Fibroblast of upper back skin (primary cell): ENCODE measurements at places on chromosomes 16 and 17.
A peak's percentile ranks its signal among the peaks of the same experiment; 100 is the strongest.

DNA sequence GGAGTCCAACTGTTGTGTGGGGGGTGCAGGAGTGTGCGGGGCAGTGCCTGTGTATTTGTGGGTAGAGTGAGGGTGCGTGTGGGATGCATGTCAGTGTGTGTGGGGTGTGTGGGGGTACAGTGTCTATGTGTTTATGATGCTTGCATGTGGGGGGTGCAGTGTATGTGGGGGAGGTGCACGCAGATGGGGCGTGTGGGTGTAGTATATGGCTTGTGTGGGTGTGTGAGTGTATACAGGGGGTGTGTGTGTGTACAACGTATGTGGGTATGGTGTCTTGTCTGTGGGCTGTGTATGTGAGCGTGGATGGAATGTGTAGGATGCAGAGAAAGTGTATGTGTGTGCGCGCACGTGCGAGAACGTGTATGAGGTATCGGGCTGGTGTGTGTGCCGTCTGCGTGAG, 160.4 kb downstream of the ZFHX3 start:
- no peak for DNase-seq

DNA sequence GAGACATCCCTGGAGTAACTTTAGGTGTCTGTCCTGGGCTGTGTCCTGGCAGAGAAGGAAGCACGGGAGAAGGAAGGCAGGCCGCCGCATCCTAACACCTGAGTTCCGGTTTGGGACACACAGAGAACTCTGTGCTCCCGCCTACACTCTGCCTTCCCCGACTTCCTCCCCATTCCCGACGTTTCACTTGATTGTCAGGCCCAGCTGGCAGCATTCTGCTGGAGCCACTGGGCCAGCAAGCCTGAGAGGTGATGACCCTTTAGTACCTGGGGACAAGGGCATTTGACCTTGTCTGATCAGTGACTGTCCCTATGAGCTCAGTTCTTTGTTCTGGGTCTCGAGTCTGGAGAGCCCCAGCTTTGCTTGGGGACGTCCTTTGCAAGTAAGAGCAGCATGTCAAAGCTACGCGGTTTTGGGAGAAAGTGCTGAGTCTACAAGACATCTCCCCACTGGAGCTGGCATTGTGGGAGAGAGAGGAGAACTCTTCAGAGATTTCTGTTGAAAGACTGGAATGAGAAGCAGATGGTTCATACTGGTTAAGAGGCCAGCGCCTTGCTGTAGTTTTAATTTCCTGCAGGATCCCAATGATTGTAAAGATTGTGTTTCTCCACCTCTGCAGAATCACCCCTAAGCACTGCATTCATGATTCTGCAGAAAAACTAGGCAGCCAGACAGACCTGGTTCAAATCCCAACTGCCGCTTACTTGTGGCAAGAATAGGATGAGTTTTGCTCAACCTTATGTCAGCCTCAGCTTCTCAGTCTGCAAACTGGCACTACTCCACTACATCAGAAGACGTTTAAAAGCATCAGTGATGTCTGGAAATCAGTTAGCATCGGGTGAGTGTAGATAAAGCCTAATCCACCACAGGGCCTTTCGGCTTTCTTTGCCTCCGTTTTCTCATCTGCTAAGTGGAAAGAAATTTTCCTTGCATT, 20.6 kb downstream of the ABAT start:
- no peak for DNase-seq

DNA sequence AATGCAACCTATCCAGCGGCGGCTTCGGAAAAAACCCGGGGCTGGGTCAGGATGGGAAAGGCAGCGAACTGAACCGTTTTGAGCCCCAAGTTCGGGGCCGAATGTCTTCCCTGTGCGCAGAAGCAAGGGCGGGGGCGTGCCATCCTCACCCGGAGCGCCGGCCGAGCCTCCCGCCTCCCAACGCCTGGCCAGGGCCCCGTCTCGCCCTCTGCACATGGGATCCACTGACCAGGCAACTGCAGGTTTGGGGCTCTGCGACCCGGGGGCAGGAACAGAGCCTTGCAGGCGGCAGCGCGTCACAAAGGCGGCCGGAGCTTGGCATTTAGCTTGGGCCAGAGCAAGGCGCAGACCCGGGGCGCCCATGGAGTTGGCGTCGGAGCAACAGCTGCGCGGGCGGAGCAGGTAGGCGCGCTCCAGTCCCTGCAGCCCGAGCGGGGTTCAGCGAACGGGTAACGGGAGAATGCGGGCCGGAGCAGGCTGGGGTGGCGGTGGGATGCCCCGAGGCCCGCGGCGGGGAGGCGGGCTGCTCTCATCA, at the start of gene FBXO39:
Gene FBXO39, plus strand, starts transcription at position 345 of the 535 bp plus-strand sequence. CDS start 3,654 bp downstream, outside the sequence.
- DNase-seq: no peak

DNA sequence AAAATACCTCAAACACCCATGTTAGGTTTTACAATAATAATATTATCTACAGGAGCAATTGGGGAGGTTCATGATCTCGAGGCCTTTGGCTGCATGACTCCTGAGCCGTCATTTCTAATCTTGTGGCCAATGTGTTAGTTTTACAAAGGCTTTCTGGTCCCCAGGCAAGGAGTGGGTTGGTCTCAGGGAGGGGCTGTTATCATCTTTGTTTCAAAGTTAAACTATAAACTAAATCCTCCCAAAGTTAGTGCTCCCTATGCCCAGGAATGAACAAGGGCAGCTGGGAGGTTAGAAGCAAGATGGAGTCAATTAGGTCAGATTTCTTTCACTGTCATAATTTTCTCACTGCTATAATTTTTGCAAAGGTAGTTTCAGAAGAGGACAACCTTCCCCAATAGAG, 9.1 kb upstream of the CCL5 start:
- DNase-seq: no peak

- DNase-seq: peak; percentile 81
These were observed 133.3 kb upstream of the CIBAR2 start for GRCh38 chr16:85245307-85246172.
